GM23248 (cell line): ENCODE measurements at places on chromosomes 6 and 20. TPM values are rescaled to one million over a fixed set of nuclear protein-coding genes. Genes with fewer than 3 reads are reported as not detected.

The C6orf118 gene
- polyA plus RNA-seq = not detected in 2 replicates

DNA sequence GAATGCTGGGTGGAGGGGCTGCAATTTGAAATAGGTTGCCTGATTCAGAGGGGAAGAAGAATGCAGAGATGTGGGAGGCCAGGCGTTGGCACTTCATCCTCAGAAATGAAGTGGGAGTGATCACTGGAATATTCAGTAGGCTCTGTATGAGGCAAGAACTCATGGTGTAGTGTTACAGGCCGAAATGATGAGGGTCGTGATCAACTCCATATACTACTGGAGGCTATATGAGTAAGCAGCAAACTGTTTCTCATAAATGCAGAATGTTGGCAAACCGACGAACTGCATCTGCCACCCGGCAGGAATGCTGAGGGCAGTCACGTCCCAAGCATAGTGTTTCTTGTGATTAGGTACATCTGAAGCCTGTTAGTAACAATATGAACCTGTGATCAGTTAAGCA is 12.7 kb downstream of the KCNS1 start:
- DNase-seq = peak; percentile 96

DNA sequence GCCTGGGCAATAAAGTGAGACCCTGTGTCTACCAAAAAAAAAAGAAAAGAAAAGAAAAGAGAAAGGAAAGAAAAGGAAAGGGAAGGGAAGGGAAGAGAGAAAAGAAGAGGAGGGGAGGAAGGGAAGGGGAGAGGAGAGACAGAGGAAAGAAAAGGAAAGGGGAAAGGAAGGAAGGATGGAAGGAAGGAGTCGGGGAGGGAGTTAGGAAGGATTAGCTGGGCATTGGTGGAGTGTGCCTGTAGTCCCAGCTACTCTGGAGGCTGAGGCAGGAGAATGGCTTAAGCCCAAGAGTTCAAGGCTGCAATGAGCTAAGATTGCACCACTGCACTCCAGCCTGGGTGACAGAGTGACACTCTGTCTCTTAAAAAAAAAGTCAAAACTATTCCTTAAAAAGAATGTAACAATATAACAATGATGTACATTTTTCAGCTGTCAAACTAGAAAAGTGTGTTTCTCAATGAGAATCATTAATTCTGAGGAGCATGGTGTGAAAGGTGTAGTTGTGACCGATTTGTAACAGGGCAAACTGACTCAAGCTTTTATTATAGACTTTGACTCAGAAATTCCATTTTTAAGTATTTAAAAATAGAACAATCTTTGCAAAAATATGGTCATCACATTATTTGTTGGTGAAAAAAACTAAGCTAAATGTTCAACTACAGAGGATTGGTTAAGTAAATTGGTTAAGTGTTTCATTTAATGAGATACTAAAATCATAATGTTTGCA is 14.7 kb downstream of the SNRPB start:
- peak; percentile 57 for DNase-seq

GRCh38 chr20:58131551-58132142 is 96.8 kb downstream of the ANKRD60 start:
- peak; percentile 75 for DNase-seq

DNA sequence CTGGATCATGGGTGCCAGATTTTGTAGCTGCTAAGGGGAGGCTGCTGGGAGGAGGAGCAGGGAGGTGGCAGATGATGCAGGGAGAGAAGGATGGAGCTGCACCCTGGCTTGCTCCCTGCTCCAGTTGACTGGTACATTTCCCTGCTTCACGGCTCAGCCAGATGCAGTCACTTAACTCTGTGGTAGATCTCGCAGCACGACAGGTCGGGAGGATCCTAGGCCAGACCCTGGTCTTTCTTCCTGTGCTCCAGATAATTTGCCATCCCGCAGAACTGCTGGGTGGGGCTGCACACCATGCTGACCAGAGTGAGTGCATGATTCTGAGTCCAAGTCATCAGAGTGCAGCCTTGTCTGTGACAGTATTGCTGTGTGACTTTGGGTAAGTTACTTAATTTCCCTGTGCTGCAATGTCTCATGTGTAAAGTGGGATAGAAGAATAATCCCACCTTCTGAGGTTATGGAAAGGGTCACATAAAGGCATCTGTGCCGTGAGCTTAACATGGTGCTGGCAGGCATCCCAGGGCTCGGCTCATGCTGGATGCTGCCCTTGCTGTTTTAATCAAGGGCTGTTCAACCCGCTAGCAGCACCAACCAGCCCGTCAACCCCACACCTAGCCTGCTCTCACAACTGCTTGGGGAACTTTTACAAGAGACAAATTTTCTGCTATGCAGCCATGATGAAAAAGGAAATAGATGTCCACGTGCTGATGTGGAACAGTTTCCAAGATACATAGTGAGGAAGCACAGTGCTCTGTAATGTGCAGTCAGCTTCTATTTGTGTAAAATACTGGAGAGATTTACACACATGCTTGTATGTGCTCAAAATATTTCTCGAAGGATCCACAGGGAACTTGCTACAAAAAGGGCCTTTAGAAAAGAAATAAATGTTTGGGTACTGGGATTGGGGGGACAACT is 257.9 kb downstream of the CDH26 start:
- DNase-seq = no peak

The SLC22A3 gene
- not detected in 2 replicates for polyA plus RNA-seq

The REM1 gene
- polyA plus RNA-seq = not detected in 2 replicates

GRCh38 chr6:109714611-109715010 is 23.5 kb downstream of the FIG4 start:
- DNase-seq = no peak

DNA sequence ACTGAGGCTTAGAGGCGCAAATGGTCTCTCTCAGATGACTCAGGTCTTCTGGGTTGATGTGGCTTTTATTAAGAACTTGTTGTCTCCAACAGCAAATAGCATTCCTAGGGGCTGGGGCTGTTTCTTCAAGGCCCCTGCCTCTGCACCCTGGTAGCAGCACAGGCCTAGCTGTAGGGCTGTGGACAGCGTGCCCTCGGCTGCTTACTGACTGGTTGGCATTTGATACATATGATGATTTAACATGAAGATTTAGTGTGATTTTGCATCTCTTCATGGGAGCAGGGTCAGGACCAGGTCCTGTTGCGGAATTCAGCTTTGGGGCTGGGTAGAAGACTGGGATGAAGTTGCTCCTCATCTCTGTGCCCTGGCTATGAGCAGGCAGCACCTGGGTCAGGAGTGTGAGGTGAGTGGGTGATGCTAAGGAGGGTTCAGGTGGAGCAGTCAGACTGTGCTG is 24.3 kb upstream of the IER3 start:
- peak; percentile 25 for DNase-seq

DNA sequence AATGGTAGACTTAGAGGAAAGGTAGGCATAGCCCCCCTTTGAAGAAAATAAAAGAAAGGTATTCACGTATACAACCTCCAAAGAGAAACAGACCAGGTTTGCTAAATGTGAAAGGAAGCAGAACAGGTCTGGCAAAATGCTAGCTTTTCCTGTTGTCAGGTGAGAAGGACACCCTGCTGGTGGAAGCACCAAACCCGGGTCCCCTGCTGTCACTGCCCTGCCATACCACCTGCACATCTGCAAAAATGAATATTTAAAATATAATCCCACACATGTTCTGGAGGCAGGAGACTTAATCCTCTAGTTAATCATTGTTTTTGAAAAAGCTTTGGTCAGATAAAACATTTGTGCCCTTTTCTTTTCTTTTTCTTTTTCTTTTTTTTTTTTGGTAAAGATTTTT is 48.9 kb upstream of the OLIG3 start:
- no peak for DNase-seq

The MLN gene
- not detected in 2 replicates for polyA plus RNA-seq

The ASIP gene
- polyA plus RNA-seq = not detected in 2 replicates

The PXDC1 gene
- polyA plus RNA-seq = 122 and 135 TPM in 2 replicates

- no peak for DNase-seq
Observed at GRCh38 chr6:94501516-94501915, 1075.8 kb upstream of the MANEA start.

The NINL gene
- polyA plus RNA-seq = 1.9 and 2.6 TPM in 2 replicates

The TDRD6 gene
- polyA plus RNA-seq = not detected in 2 replicates

DNA sequence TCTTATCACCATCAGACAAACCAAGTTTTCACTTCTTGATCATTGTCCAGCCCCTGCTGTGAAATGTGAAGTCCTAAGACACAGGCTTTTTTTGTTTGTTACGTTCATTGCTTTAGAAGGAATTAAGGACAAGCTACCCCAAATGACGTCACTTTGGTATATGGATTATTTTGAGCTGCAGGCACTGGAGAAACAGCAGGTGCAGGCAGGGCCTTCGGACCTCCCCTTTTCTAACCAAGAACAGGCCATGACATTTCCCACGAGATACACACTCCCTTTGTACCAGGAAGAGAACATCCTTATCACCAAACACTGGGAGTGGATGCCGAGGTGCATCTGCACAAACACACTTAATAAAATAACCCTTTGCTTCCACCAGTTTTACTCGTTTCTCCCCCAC is 418.0 kb upstream of the SULF2 start:
- DNase-seq = no peak

GRCh38 chr6:7574500-7574899 is 15.5 kb upstream of the SNRNP48 start:
- no peak for DNase-seq

GRCh38 chr20:25073544-25073943 is 8.4 kb downstream of the VSX1 start:
- DNase-seq = no peak

- no peak for DNase-seq
Observed at GRCh38 chr6:55729665-55730064, 145.7 kb downstream of the BMP5 start.

DNA sequence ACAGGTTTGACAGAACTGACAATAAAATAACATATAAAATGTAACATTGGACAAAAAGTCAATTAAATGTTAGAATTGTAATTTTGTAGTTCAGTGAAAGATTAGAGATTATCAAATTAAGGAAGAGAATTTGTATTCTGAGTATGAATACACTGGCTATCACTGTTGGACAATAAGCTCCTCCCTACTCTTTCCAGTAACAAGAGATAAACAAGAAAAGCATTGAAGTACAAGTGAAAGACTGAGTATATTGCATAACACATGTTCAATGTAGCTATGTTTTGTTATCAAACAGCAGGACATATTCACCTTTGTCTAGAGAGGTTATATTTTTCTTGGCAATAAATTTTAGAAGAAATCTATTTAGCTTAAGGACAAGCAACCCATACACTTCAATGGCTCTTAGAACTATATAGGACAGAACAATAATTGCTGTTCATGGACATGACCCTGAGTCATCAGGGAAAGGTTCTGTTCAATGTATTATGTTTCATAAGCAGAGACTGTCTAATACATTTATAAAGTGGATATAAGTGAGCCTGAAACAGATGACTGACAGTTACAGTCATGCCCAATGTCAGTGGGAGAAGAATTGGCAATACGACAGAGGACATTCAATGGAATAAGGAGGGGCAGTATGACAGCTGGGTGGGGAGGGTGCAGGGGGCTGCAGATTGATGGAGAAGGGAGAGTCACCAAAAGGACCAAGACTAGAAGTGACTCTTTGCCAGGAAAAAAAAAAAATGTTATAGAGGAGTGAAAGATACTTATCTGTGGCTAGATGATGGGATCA is 520.4 kb downstream of the FRK start:
- DNase-seq = no peak

DNA sequence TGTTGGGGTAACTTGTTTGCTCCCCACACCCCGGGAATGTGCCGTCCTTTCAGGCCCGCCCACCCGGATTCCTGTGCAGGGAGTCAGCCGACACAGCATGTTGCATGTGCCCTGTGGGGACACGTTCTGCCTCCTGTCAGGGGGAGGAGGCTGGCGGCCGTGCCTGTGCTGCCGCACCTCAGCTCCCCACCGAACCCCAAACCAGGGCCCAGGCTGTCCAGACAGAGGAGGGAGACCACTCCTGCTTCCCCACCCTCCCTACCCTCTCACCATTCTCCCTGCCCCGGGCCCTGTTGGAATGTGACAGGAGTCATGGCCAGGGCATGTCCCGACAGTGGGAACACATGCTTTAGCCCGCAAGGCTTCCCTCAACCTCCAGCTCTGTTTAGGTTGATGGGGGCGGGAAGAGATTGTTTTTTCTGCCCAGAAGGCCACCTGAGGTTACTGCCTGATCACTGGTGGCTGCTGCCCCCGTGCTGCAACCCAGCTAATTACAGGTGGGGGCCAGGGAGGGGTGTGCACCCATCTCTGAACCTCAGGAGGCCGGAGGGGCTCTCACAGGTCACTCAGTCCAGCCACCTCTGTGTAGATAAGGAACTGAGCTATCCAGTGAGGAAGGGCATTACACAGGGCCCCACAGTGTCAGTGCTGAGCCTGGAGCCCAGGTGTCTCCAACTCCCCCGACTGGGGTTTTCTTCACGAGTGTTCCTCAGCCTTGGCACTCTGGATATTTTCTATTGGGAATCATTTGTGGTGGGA is 13.6 kb downstream of the LRRC73 start:
- peak; percentile 86 for DNase-seq

DNA sequence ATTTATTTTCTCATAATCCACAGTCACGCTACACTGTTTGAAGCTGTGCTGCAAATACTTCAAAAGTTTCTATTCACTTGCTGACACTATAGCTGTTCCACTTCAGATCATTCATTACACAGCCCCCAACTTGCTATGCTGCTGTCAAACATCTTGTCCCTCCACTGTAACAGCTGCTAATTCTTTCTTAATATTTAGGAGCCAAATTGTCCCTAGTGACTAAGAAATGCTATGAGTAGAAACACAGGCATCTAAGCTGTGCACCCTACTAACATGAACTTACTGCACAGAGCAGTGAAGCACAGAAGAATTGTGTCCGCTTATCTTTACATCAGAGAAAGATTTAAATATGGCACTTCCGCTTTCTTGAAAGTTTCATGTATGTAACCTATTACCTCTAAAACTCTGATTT is 91.3 kb downstream of the PDE10A start:
- no peak for DNase-seq

DNA sequence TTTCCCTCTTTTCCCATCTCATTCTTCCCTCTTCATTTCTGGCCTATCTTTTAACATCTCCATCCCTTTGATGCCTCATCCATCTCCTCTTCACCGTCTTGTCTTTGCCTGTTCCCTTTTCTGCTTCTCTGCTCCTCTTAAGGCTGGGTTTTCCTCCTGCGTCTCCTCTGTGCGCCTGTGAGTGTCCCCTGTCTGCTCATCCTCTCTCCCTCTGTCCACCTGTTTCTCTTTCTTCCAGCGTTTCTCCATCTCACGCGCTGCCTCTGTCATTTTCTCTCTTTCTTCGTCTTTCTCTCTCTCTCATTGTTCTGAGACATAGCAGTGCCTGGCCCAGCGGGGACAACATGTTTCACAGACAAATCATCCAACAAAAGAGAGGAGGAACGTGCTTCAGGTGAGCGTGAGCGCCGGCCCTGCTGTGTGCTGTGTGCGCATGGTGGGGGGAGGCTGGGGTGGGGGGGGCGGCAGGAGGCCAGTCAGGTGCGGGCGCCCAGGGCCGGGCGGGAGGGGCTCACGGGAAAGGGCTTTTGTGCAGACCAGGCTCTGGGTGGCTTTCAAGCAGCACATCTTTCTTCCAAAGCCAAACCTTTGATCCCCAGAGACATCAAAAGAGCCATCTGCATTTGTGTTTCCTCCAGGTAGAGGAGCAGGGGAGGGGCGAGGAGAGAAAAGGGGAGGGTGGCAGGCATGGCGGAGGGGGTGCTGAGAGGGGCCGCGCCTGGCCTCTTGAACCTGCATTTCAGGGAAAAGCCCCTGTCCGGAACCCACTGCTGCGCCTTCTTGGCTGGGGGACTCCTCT is 121.3 kb downstream of the VEGFA start:
- DNase-seq = no peak

The VGLL2 gene
- not detected in 2 replicates for polyA plus RNA-seq

GRCh38 chr6:6818078-6818639 is 229.6 kb downstream of the LY86 start:
- DNase-seq = no peak

GRCh38 chr20:41608606-41609005 is 9.6 kb downstream of the CHD6 start:
- DNase-seq = no peak
